ENCODE measurements at places on chromosomes 1 and 21.

DNA sequence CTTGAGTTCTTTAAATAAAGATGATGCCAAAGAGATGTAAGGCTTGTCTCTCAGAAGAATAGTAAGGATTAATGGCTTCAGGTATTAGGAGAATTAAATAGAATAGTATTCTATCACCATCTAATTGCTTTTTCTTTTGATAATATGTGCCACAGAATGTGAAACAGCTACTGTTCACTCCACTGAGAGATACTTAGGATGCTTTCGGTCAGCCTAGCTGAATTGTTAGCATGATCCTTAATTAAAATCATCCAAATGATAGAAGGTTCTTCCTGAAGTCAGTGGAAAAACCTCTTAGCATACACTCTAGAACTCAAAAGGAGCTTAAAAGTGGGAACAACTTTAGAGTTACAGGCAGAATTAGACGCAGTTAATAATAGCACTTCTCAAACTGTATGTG is 97.0 kb downstream of the RASAL2 start:
- DNase-seq = no peak

DNA sequence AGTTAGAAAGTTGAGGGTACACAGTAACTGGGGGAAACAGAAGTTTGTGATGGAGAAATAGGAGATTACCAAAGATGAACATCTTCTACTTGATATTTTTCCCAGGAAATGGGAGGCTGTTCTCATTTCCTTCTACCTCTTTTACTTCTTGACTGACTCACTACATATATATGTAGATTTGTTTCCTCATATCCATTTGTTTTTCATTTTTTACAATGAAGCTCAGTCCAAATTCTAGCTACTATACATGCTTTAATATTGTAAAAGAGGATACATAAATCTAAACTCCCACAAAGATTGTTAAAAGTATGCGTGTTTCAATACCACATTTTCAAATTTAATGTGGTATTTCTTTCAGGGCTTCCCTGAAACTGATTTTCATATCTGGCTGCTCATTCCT is 366.6 kb upstream of the NCAM2 start:
- DNase-seq = no peak

GRCh38 chr1:26025517-26025916 is 3.9 kb downstream of the EXTL1 start:
- no peak for DNase-seq

DNA sequence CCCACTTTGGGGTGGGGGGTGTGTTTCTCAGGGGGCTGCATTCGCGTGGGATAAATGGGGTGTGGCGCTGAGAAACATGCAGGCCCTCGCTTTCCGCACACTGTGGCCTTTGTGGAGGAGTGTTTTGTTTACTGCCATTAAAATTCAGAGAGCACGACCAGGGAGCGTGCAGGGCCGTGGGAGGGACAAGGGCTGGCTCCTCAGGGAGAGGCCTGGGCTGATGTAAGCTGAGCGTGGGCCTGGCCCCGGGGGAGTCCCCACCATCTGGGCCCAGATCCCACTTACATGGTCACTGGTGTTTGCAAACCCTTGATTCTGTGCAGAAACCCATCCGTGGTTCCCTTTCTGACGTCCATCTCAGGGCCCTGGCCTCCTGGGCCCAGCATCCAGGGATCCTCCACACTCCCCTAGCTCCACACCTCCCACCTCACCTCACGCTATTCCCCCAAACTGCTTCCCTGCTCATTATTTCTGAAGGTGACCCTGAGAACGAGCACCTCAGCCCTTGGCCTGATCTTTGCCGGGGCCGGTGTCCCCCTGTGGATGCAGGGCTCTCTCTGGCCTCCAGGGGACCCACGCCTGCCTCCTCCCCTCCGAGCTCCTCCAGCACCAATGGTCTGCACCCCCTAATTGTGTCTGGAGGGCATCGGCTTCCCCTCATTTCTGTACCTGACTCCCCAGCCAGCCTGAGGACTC is 92.5 kb upstream of the SIM2 start:
- no peak for DNase-seq

GRCh38 chr1:42904434-42904833 is 54.2 kb downstream of the SLC2A1 start:
- DNase-seq = no peak

DNA sequence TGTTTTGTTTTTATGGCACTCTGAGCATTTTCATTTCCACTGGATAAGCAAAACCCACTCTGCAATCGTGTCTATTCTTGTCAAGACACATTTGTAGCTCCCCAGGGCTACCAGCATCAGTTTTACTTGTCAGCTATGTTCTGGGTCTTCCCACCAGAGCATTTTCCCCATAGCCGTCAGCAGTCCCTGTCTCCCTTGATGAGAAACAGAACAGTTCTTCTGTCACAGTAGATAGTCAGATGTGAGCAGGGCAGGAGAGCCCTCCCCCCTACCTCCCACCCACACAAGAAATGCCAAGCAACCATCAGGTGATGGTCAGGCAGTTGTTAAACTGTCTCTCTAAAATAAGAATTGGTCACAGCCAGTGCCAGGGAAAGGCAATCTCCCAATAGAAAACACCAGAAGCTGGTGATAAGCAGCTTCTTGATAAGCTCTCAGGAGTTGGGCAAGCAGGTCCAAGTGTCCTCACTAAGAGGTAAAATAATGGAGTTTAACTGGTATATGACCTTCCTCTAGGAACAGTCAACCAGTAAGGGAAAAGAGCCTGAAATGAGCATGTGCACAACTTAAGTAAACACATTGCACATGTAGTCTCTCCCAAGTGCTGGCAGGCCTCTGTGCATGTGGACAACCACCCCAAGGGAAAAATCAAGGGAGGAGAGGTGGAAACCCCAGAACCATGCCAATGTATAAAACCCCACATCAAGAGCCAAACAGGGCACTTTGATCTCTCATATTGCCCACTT is 208.2 kb downstream of the S1PR1 start:
- no peak for DNase-seq

DNA sequence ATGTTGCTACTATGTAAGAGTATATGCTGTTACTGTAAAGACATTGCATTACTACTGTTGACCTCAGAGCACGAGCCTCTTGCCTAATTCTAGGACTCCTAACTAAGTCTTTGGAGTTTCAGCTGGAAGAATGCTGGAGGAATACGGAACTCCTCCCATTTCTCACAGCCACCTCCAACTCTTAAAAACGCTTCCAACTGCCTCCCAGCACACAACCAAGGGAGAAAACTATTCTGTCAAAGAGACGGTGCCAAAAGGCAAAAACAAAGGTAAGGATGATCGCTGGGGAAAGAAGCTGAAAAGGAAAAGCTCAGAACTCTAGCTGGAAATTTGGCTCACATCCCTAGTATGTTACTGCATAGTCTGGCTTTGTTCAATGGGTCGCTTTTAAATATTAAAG is at the start of gene FMO2:
FMO2 (plus strand) TSS at position 210 of the 400 bp plus-strand sequence. CDS start 414 bp downstream, outside the sequence.
- DNase-seq = no peak

DNA sequence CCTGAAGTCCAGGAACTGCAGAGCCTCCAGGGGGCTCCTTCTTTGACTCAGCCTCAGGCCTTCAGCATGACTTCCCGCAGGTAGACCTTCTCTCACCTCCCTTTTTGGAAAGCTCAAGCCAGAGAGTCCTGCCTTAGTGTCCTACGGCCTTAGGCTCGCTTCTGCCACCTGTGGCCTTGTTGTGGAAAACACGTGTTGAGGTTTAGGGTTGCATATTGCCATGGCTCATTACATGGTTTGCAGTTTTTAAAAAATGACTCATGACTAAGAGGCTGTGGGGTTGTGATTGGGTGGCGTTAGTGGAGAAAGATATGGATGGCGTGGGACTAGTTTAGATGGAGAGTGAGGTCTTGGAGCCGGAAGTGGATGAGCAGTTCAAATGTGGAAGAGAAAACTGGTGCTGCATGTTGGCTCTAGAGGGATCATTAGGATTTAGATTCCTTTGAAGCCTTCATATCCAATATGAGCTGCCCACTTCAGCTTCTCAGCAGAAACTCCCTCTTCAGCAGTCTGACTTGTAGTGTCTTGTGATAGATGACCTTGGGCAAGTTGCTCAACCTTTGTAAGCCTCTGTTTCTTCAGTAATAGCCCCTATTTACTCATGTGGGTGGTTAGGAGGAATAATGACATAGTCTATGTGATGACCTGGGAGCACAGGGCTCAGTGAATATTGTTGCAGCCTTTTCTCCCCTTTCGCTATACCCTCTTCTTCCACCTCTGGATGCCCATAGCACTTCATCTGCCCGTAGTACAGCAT is 6.5 kb upstream of the FGGY start:
- DNase-seq = no peak

GRCh38 chr1:89523572-89524368 is 859 bp upstream of the LRRC8B start:
- no peak for DNase-seq

- no peak for DNase-seq
Observed at GRCh38 chr1:15226388-15227255, 20.4 kb upstream of the FHAD1 start.

- DNase-seq = no peak
Observed at GRCh38 chr1:212488436-212489283, 55.9 kb downstream of the NENF start.

DNA sequence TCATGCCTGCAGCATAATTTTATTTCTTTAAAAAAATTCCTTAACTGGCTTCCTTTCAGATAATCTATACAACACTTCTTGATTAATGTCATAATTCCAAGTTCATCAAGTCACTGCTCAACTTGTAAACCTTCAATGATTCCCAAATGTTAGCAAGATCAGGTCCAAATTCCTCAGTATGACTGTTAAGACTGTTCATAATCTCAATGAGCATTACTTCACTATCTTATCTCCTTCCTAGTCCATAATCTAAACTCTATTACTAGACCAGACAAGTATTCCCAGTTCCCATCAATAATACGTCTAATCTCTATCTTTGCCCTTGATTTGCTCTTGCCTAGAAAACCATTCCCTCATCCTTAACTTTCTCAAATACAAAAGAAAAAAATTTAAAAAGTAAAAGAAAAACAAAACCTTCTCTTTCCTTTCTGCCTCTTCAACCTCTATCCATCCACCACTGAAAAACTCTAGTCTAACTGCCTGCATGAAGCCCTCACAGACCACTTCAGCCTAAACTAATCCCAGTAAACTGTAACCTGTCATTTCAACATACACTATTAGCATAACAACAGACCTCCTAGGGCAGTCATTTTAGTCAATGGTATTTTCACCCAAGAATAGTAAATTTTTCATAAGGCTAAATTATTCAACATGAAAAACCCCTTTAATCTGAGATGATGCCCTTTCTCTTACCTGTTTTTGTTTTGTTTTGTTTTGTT is 15.5 kb downstream of the LUZP1 start:
- DNase-seq = no peak

GRCh38 chr21:17732306-17732705 is 86.8 kb downstream of the C21orf91 start:
- DNase-seq = no peak

DNA sequence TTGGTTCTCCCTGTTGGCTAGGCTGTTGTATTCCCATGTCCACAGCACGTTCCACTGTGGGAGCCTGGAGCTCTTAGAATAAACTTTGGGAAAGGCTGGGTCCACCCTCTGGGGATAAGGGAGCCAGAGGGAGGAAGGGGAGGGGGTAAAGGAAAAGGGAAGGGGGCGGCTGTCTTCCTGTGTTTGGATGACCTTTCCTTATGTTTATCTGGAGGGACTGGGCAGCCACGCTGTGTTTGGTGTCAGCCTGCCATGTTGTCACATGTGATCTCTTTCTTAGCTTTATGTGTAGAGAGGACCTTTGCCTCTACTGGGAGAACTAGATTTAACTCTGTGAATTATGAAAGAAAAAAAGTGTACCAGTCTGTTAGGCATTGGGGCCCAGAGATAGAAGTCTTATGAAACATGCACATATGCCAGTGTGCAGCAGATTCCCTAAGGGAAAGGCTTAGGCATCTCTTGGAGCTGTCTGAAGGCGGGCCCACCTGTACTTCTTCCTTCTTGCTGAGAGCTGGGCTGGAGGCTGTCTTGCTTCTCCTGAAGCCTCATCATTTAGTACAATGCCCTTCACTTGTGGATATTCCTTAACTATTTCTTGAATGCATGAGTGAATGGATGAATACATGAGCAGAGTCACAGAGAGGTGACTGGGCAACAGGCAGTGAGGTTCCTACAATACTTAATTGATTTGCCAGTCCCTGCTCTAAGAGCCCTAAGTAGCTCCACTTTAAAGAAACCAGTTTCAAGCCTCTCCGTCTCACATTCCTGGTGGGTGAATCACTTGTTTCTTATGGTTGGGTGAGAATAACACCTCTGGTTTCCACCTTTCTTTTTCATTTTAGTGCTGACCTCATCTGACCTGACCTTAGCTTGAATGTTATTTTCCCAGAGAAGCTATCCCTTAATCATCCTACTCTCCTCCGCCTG is 62.5 kb upstream of the ARHGAP29 start:
- DNase-seq = no peak
